H1 (cell line): ENCODE measurements at places on chromosomes 3 and 15.

DNA sequence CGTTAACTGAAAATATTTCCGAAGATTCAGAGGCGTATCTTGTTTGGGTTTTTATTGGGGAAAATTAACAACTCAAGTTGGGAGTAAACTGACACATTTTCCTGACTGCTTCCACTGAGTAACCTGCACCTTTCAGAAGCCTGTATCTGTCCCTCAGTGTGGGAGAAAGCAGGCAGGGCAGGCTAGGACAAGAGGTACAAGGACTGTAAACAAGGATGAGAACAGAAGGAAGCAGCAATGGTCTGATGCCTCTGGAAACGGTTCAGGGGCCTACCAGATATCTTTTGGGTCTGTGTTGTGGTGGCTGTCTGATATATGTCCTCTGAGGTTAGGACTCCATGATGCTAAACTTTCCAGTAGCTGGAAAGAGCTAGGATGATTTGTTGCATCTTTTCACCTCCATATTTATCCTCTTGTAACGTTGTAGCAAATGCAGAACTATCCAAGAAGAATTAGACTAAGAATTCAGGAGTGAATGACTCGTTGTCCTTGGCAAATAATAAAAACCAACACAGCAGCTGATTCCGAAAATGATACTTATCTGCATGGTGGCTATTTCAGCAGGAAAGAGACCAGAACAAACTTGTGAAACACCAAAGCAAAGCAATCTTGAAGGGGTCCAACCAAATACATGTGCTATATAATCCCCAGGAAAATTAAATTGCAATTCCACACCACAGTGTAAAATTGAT is 195.9 kb upstream of the ICE2 start:
- DNase-seq: no peak

DNA sequence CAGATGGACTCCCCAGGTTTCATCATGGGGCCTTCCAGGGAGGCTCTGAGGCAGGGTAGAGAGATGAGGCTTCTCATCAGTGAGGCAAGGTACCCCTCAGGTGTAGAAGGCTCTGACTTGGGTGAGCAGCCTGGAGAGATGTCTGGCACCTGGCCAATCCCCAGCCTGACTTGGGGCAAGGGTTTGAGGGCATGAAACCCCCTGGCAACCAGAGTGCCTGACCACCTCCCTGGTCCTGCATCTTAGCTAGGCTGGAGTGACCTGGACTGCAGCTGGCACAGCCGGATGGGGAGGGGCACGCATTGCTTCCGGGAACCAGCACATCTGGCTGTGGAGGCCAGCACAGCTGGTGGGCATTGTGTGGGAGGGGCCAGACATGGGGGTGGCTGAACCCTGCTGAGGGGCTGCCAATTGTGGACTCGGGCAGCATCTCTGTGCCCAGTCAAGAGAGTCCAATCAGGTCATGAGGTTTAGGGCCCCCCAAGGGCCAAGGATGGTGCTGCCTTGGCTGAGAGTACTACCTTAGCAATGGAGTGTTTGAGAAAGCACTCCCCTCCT is 1.9 kb downstream of the ZBTB47 start:
- DNase-seq: peak; percentile 61

GRCh38 chr3:25603703-25604102 is 61.0 kb downstream of the TOP2B start:
- no peak for DNase-seq

DNA sequence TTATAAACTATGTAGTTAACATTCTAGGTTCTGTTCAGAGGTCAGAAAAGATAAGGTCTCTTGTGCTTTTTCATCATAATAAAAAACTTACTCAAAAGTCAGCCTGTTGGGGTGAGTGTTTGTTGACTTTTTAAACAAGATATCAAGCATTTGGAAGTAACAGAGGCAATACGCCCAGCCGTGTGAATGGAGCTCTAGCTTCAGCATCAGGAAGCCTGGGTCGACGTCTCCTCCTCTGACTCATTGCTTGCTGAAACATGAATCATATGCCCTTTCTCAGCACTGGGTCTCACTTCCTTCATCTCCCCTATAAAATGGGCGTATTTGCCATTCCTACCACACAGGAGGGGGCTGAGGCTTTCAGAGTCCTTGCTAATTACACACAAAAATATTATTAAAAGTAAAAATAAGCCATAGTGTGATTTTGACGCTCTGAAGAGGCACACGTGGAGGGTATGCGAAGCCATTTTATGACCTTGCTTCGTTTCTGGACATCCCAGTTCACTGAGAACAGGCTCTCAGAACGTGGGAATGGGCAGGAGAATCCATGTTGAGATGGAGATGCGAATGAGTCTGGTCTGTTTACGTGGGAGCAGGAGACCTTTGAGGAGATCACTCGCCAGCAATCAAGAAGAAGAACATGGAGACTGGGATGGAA is 220.8 kb upstream of the TPRG1 start:
- DNase-seq: no peak

DNA sequence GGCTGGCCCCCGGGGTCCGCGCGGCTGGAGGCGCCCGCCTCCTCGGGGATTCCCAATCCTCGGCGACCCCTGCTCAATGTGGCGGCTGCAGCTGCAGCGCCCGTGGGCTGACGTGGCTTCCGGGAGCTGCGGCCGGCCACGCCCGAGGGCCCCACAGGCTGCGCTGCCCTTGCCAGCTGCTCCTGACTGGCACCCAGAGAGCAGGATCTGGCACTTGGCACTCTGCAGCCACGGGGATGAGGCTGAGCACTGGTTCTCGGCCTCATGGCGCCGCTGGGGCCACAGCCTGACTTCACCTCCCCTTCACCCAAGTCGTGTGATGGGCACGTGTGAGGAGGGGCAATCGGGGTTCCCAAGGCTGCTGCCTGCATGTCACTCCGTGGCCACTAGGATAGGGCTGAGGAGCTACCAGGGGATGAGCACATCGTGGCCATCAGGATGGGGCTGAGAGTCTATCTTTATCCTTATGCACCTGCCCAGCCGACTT is 267.8 kb upstream of the FRG2C start:
- DNase-seq: no peak

DNA sequence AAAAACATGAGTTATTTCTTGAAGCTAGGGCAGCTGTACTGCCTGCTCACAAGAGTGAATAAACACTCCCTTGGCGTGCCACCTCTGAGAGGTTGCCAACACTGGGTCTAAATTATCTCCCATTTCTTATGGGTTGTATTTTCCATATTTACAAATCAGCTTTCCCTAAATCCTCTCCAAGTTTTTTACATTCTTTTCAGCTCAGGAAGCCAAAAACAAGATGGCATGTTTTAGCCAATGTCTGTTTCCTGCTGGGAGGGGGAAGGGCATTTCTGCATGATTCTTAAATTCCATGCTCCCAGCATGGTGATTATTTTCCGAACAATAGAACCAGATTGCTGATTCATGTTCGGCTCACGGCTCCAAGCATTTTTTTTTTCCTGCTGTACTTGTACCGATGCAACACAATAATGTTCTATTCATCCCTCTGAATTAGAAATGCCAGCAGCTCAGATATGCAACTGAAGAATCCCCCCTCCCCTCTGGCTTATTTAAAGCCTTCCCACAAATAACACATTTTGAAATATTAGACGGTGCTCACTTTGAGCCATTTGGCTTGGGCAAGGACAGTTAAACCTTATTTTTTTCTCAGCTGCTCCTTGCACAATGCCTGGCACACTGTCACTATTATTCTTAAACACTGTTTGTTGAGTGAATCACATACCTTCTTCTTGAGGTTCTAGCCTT is 252.5 kb downstream of the THRB start:
- no peak for DNase-seq

DNA sequence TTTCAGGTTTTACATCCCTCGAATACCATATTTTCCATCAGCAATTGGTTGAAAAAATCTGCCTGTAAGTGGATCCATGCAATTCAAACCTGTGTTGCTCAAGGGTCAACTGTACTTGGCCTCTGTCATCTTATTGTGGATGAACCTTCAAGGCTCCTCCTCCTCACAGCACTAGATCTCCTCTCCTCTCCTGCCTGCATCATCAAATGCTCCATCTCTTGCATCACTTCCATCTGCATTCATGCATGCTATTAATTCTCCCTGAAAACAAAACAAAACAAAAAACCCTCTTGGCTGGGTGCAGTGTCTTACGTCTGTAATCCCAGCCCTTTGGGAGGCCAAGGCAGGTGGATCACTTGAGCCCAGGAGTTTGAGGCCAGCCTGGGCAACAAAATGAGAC is 10.1 kb downstream of the BCL2L10 start:
- no peak for DNase-seq

DNA sequence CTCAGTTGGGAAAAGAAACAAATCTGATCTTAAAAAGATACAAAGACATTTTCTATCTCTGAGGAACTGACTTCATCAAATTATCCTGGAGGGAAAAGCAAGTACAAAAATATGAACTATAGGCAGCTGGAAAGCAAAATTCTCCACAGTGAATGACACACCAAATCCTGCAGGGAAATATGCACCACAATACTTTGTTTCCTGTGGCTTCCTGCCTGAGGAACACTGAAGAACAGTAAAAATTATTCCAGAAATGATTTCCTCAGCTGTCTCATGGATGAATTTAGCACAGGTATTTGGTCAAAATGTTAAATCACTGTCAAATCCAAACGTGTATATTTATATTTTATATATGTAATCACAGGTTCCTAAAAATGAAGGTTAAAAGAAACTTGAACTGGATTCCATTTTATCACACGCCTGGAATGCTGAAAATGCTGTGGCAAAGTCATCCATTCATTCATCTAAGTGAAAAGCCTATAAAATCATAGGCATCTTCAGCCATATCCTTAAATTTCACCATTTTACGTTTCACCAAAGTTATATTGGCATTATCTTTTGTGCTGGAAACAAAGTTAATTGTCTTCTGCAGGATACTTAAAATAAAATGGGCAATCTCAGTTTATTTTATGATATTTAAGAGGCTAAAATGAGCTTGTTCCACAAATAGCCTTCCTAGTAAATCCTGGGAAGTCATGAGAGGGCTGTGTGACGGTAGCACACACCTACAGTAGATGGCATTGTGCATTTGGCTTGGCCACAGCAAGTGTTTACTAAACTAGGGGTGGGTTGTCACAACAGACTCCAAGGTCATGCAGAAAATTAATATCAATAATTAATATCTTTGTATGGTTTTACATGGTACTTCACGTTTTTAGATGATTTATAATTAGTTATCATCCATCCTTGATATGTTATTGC is 19.3 kb upstream of the TSC22D2 start:
- no peak for DNase-seq

- no peak for DNase-seq
Measured at GRCh38 chr3:42865256-42865655, 10.4 kb downstream of the CYP8B1 start.

DNA sequence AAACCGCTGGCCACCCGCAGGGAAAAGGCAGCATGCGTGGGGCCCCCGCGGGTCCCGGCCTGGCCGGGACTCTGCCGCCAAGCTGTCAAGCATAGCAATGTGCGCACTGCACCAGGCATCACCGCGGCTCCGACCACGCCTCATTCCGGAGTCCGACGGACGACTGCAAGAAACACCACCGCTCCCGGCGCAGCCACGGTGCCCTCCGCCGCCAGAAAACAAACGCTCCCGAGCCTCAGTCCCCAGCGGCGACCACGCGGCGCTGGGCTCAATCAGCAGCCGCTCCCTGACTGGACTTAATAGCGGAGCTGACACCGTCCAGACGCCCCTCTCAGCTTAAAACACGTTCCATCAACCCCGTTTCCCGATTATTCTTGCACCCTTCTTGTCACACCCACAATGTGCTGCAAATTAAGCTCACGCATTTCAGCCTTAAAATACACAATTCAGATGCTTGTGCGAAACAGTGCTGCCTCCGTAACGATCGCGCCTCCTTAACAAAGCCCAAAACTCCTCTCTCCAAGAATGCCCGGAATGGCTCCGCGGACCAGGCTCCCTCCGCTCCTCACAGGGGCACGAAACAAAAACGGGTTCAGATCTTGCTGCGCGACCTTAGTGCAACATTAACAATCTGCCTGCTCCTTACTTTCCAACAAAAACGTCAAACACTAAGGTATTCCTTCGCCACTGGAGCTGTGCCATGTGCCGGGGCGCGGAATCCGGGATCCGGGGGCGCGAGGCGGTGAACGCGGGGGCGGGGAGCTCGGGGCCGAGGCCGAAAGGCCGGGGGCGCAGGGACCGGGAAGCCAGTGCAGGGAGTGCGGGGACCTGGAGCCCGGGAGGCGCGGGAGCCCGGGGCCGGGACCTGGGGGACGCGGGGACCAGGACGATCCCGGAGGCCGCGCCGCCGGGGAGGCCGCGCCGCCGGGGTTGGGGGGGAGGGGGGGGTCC is 655 bp downstream of the CYFIP1 start:
- DNase-seq: no peak

GRCh38 chr3:179544981-179545645 is 17.6 kb upstream of the ACTL6A start:
- DNase-seq: no peak

GRCh38 chr3:152511904-152512303 is 243.2 kb downstream of the MBNL1 start:
- DNase-seq: no peak

- DNase-seq: no peak
Measured at GRCh38 chr3:127407026-127407939, 119.4 kb upstream of the PRR20G start.

DNA sequence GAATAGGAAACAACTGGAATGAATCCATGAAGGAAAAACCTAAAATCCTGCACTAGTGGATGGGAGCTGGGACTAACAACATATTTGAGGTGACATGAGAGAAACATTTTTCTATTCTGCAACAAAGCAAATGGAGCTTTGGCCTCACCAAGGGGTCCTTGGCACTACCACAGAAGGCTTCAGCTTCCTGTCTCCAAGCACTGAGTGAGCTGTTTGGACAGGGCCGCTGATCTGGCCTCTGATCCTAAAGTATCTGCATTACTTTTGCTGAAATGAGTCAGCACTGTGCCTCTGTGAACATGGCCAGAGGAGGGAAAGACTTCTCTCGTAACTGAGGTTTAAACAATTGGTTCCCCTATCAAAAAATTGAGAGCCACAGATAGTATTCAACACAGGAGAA is 9.0 kb downstream of the ARPP21 start:
- no peak for DNase-seq

DNA sequence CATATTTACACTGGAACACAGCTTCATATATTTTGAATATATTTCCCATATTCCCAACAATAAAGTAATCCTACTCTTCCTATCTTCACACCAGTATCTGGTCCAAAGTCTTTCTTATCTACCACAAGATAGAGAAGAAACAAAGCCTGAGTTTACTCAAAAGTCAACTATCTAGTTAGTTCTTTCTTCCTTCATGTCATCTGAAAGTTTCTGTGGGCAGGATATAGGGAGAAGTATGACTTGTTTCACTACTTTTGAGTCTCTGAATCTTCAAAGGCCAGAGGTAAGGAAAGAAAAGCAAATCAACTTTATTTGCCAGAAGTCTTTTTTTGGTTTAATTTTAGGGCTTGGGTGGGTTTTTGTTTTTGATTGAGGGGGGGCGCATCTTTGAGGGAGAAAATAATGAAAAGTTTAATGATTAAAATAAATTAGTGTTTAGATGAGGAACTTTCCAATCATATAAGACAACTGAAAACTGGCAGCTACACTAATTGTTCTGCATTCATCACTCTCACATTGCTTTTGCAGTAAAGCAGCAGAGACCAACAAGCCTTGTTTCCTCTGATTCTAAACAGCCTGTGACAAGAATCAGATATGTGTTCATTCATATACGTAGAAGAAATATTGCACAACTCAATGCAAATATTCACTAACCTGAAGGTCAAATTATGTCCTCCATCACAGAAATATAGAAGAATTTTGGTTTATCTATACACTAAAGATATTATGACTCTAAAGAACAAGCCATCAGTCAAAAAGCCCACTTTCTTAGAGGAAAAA is 421.4 kb downstream of the SHQ1 start:
- no peak for DNase-seq
